Fibroblast of lung (primary cell): ENCODE measurements at places on chromosomes 1 and 21.

DNA sequence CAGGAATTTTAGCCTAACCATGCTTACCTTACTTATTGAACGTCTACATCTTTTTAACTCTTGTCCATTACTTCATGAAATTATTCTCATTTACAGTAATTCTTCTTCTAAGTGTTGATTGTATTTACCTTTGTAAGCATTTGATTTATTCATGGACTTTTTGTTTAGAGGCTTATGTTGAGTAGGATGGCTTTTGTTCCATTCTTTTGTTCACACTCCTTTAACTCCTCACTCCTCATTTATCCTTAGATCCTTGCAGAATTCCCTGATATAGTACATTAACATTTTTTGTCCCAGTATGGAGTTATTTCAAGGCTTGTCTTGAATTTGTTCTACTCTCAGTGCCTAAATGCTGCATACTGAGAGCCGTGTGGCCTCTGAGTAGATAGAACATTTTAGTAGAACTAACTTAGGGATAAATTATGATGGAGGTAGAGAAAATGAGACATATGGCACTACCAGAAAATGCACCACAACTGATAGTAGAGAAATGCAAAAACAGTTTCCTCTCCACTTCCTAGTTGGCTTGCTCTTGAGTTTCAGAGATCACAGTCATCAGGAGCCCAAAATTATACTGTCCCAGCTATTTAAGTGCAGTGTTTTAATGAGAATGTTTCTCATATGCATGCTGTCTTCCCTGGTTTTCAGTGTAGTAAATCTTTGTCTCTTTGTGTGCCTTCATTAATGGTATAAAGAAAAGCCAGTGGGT lies 69.5 kb downstream of the KCNK2 start:
- DNase-seq = no peak

DNA sequence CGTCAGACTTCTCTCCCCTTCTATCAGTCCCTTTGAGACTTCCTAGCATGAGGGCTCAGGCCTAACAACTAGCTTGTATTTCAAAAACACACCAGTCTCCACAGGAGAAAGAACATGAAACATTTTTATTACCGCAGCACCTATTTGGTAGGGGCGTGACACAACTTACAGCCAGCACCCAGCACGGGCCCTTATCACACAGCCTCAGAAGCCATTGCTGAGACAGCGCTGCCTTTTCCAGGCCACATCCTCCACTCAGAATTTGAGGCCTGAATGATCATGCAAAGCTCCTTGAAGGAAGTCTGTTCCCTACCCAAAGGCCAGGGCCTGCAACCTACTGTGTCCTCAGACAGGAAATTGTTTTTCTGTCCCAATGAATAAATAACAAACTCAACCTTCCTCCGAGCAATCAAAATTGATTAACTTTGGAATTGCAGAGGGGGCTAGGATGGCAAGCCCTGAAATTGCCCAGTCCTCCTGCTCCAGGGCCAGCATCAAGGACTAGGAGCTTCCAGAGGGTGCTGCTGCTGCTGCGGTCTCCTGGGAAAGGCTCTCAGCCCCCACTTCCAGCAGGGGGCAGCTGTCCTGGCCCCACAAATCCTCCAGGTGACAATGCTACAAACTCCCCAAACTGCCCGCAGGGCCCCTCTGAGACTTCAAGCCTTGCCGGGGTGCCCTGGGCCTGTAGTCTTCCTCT lies 94.3 kb upstream of the GALNT2 start:
- no peak for DNase-seq

DNA sequence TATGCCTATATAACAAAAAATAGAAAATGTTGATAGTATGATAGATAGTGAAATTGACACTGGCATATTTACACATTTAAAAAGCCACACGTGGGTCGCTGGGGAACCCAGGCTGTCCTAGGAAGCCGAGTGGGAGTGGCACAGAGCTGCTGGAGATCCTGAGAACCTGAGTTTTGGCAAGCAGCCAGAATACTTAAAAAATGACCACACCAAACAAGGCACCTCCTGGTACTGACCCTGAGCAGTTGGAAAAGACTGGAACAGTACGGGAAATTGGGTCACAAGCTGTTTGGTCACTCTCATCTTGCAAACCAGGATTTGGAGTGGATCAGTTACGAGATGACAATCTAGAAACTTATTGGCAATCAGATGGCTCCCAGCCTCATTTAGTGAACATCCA lies 111.5 kb downstream of the ZFYVE9 start:
- DNase-seq = no peak

- DNase-seq = peak; percentile 61
Measured at GRCh38 chr1:24391882-24392603, 21.5 kb downstream of the STPG1 start.

DNA sequence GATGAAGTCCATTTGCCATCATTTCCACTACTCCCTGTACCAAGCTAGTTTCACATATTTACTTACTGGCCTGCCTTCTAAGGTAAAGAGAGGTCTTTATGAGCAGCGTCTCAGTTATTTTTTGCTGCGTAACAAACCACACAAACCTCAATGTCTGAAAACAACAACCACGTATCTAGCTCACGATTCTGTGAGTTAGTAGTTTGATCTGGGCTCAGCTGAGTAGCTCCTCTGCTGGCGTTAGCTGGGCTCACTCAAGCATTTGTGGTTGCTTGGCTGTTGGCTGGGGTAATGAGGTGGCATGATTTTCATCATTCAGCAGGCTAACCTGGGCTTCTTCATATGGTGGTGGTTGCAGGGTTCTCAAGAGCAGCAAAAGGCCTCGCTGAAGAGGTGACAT lies 225.4 kb downstream of the FOXD2 start:
- peak; percentile 45 for DNase-seq

DNA sequence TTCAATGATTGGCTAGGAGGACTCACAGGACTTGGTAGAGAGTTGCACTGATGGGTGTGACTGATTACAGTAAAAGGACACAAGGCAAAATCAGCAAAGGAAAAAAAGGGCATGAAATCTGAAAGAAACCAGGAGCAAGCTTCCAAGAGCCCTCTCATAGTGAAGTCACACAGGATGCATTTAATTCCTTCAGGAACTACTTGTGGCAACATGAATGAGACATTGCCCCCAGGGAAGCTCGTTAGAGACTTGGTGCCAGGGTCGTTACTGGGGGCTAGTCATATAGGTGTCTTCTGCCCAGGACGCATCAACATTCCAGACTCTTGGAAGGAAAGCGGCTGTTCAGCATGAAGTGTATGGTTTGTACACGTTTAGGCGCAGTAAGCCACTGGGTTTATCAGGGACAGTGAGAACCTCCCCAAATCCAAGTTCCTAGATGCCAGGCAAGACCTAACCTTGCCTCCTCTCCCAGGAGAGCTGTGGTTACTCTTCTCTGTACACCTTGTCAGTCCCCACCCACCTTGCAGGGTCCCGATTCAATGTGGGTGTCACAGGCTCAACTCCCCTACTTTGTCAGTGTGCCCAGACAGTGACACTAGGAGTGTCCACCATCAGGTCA lies 26.0 kb upstream of the C2CD2 start:
- DNase-seq = no peak

GRCh38 chr1:200774311-200774710 lies 35.6 kb downstream of the CAMSAP2 start:
- DNase-seq = no peak

- DNase-seq = peak; percentile 19
Measured at GRCh38 chr1:166839600-166840308, 479 bp downstream of the POGK start.

DNA sequence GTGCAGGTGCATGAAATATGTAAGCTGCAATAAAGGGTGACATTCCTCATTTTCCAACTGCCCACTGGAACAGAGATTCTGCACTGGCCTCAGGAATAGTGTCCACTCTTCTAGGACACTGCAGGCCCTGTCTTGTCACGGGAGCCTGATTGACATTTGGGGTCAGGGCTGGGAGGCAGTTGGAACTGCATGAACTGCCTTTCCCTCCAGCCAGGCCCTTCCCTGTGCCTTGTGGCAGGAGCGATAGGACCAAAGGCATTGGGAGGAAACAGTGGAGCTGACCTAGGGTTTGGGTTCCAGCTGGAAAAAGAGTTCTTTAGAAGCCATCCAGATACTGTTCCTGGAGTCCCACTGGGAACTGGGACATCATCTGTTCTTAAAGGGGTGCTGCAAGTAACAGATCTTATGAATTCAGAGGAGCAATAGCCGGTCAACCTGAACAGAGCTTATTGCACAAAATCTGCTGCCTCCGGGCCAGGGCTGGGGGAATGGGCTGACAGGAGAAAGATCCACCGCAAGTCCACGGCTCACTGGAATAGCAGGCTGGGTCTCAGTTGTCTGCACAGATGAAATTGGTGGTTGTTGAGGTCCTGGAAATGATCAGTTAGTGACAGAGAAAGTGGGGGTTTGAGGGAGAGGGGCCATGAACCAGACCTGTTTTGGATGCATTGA lies 451.7 kb downstream of the CAMTA1 start:
- DNase-seq = no peak

DNA sequence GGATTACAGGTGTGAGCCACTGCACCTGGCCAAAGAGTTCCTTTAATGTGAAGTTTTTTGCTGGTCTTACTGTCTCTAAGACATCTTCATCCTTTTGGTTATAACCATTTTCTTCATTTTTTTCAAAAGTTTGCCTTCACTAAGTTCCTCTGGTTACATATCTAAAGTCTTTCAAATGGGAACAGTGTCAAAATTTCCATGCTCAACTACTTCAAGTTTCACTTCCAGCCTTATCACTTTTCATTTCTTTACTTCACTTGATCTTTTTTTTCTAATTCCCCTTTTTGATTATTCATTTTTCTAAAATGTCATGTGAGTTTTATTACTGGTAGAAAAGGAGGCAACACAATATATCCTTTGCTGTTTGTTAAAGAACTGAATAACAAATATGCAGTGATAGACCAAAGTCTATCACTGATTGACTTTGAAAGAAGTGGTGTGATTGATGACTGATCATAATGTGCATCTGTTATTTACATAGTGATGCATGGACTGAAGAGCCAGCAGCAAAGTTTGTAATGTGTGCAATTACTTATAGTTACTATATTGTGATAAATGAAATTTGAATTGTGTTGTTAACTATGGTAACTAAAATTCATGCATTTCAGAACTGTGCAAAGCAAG lies 16.0 kb upstream of the ZFYVE9 start:
- DNase-seq = no peak

DNA sequence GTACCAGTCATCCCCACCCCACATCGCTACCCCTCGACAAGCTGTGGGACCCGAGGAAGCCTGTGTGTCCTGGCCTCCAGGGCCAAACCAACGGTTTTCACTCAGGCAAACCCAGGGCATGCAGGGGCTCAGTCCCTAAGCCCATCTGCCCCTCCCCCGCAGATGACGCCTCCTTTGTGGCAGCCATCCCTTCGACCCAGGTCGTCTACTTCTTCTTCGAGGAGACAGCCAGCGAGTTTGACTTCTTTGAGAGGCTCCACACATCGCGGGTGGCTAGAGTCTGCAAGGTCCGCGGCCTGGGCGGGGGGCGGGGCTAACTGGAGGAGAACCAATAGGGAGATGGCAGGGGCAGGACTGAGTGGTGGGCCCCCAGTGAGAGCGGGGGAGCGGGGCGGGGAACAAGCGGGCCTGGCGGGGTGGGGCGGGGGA lies 7.4 kb downstream of the SEMA4A start:
- peak; percentile 65 for DNase-seq

DNA sequence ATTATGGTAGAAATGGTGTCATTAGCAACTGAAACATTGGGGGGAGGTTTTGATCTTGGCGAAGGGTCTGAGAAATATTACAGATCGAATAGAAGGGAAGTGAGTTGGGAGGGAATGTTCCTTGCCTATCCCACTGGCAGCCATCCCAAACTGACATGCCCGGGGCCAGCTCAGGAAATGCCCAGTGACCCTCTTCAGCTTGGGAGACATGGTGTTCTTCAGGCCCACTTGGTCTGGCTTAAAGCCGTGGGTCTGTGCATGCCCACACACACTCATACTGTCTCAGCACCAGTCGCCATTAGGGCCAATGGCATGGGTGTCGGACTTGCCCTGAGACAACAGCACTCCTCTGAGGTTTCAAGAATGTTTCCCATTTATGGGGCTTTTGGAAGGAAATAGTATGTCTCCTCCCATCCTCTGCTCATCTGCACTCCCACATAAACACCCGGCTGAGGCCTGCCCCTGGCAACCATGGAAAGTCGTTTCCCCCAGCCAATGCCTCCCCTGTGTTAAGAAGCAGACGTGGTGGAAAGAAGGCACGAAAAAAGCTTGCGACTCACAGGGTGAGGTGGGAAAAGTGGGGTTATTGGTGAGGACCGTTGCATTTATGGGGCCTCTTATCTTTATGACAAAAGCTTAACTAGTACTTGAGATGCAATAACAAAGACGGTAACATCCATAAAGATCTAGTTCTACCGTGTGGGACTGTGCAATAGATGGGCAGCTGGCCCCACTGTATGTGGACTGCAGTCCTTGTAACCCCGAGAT lies 2.0 kb downstream of the RNF186 start:
- no peak for DNase-seq

GRCh38 chr1:42117214-42117613 lies 36.0 kb upstream of the GUCA2B start:
- no peak for DNase-seq

DNA sequence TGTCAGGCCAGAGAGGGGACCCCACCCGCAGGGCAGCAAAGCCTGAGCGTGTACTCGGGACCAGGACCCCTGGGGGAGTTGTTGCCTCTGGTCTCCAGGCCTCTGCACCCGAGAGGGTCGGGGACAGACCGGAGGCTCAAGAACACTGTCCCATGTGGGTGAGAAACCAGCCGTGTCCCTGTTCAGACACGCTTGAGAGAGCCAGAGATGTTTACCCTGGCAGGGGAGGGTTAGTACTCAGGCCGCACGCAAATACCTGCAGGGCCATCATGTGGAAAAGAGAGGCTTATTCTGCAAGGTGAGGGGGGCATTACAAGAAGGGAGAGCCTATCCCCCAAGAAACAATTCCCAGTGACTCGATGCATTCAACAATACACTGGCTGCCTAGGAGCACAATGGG lies 74.0 kb upstream of the ARHGEF16 start:
- no peak for DNase-seq

GRCh38 chr1:54488779-54489626 lies 59.0 kb upstream of the ACOT11 start:
- peak; percentile 65 for DNase-seq

- no peak for DNase-seq
Measured at GRCh38 chr1:235516862-235517446, 12.7 kb upstream of the B3GALNT2 start.

DNA sequence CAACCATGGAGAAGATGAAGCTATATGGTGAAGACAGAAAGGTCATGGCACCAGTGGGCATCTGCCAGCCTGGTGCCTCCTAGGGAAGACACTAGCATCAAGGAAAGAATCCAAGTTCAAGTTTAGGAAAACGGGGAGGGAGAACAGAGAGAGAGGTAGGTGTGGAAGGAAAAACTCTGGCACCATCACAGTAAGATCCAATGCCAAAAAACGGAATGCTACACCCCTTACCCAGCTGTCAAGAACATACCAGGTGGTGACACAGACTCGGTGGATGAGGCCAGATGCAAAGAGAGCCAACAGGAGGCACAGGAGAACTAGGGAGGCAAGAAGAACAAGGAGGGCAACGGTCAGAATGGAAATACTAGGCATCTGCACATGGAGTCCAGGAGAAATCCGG lies 3.6 kb downstream of the KRTCAP2 start:
- DNase-seq = no peak

- no peak for DNase-seq
Measured at GRCh38 chr1:70745199-70745598, 302.4 kb downstream of the PTGER3 start.
